ENCODE measurements at places on chromosomes 1 and 21.

DNA sequence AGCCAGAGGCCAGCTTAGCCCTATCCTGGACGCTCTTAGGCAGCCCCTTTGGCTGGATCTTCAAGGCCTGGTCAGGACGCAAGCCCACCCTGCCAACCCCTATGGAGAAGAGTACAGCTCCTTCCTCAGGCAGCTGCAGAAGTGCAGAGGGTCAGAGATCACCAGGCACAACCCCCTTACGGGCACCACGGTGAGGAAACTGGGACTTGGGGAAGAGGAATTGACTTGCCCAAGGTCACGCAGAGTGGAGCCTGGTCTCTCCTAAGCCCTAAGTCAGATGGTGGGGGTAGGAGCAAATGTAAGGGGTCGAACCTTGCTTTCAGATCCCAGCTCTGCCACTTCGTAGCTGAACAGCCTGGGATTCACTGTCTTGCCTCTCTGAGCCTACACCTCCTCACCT lies 3.7 kb downstream of the E2F2 start:
- DNase-seq = no peak

DNA sequence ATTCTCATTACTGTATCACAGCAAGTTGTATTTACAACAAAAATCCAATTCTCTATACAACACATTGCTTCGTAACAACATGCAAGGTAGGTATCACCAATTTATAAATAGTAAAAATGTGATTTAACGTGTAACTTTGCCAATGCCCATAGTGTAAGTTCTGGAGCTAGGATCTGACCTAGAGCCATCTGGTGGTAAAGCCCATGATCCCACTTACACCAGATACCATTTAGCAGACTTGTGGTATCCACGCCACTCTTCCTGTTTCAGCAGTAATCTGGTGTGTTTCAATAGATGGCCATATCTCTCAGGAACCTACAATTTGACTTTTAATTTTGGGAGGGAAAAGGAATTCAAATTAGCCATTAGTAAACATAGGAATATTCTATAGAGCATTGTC lies 10.2 kb downstream of the SETSIP start:
- DNase-seq = no peak

GRCh38 chr1:30061292-30062220 lies 661.8 kb downstream of the MATN1 start:
- no peak for DNase-seq

- DNase-seq = no peak
Observed at GRCh38 chr1:228259951-228260350, 52.1 kb downstream of the OBSCN start.

- no peak for DNase-seq
Observed at GRCh38 chr1:50172299-50172698, 63.6 kb downstream of the ELAVL4 start.

DNA sequence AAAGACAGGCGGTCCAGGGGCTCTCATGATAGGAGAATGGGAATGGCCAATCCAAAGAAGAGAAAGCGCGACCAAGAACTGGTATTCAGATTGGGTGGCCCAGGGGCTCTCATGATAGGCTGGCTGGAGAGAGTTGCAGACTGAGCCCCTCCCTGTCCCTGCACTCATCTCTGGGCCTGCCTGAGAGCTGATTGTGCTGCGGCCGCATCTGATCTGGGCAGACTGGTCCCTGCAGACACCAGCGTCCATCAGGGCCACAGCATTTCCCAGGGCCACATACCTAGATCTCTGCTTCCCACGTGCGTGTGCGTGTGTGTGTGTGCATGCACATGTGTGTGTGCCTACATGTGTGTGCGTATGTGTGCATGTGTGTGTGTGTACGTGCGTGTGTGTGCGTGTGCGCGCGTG lies 30.4 kb upstream of the MAN1C1 start:
- no peak for DNase-seq

GRCh38 chr1:32755098-32755809 lies 52.7 kb upstream of the SYNC start:
- DNase-seq = no peak

GRCh38 chr1:220787069-220787619 lies 431 bp downstream of the MTARC1 start:
- DNase-seq = no peak

DNA sequence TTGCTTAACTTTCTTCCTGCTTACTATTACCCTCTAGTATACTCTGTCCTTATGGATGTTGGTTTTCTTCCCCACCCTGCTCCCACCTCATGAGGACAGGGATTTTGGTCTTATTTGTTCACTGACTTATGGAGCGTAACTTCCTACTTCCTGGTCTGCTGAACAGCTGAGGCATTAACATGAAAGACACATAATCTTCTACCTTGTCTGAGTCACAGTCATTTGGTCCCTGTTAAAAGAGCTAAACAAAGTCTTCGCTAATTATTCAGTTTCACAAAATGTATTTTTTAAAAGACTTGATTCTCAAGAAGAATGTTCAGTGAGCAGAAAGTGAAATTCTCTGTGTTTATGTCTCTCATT lies 18.5 kb downstream of the RNASEL start:
- DNase-seq = no peak

DNA sequence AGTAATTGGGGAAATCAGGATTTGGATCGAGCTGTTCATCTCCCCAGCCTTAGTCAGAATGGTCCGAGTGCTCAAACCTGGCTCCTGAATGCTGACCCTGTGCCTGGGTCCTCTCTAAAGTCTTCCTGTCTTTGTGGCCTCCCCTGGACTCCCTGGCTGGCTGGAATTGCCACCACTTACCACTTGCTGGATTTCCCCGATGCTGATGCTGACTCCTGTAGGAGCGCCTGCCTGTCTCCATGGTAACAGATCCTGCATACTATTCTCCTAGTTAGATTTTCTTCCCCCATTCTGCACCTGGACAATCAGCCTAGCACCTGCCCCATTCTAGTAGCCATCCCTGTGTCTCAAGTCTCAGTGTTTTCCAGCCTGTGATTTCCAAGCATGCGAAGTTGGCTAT lies 382.2 kb upstream of the ESRRG start:
- DNase-seq = no peak

- no peak for DNase-seq
Observed at GRCh38 chr1:235504122-235504493, at the start of gene B3GALNT2. B3GALNT2 (minus strand) TSS chr1:235504452; CDS start chr1:235504252, 200 bp downstream.
